Placental pericyte (primary cell): ENCODE measurements at places on chromosomes 13 and 19. TPM values are rescaled to one million over a fixed set of nuclear protein-coding genes. Genes with fewer than 3 reads are reported as not detected.

The RETN gene
- total RNA-seq: not detected in 2 replicates

The SLC10A2 gene
- not detected in 2 replicates for total RNA-seq

The LRRC8E gene
- 2.6 and 5.3 TPM in 2 replicates for total RNA-seq

The ACP4 gene
- total RNA-seq: not detected in 2 replicates

The PRKD2 gene
- total RNA-seq: 14.9 and 15.3 TPM in 2 replicates

The ZNF536 gene
- not detected in 2 replicates for total RNA-seq
